ENCODE measurements at places on chromosomes 12 and 14.

DNA sequence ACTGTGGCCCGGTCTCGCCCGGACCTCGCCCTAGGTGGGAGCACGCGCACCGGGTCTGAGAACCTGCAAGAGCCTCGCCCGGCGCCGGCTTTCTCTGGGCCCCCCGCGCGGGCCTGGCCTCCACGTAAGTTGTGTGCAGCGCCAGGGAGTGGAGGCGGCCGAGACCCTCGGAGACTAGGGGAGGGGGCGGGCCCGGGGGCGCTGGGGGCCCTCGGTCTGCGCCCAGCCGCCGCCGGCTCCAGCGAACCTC lies 183 bp upstream of the PRMT8 start:
- DNase-seq = no peak

- no peak for DNase-seq
Observed at GRCh38 chr14:92247947-92248346, 75.0 kb upstream of the SLC24A4 start.

GRCh38 chr12:92541731-92542130 lies 161.1 kb upstream of the PLEKHG7 start:
- DNase-seq = no peak

DNA sequence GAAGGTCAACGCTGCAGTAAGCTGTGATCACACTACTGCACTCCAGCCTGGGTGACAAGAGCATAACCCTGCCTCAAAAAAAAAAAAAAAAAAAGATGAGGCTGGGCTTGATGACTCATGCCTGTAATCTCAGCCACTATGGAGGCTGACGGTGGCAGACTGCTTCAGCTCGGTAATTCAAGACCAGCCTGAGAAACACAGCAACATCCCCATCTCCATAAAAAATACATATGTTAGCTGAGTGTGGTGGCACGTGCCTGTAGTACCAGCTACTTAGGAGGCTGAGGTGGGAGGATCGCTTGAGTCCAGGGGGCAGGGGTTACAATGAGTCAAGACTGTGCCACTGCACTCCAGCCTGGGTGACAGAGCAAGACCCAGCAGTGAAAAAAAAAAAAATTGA lies 50.4 kb downstream of the GXYLT1 start:
- DNase-seq = no peak

DNA sequence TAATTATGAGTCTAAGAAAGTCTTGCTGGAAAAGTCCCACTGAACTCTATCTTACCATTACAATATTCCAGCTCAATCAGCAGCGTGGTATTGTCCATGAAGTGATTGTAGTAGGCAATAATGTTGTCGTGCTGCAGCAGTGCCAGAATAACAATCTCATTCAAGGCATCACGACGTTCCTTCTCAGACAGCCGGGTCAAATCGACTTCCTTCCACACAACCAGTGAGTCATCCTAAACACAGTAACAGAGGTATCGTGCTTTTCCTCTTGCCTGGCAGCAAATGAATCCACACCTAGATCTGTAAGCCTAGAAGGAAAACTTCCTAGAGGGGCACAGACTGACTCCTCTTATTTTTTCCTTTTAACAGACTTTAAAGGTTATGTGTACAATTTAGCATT lies 2.9 kb downstream of the NEK9 start:
- DNase-seq = no peak

DNA sequence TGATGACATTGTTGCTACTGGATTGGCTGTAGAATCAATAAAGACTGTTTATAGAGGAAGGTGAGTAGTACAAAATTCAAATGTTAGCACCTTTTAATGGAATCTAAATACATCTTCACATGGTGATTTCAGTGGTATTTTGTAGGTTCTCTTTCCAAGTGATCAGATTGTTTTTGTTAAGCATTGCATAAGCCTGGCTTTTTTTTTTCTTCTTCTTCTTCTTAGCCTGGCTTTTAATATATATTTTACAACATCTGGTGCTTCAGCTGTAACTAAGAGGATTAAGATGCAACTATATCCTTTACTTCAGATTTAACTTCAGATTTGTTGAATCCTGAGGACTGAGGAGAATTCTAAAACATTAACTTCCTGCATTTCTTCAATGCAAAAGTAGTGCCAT lies 57.3 kb upstream of the ATF1 start:
- no peak for DNase-seq

GRCh38 chr12:132511516-132512196 lies 21.7 kb downstream of the FBRSL1 start:
- DNase-seq = no peak

Data from activated CD4-positive, alpha-beta T cell treated with anti-CD3 and anti-CD28 coated beads for 1 hour (primary cell).